ENCODE measurements at places on chromosomes 4 and X. TPM values are rescaled to one million over a fixed set of nuclear protein-coding genes. Genes with fewer than 3 reads are reported as not detected.

The TAF9B gene
- 26.3 TPM for polyA plus RNA-seq

The MAGEA10 gene
- not detected for polyA plus RNA-seq

- DNase-seq, result no peak
Measured at GRCh38 chrX:72381439-72382201, 75.9 kb upstream of the CITED1 start.

- DNase-seq, result no peak
Measured at GRCh38 chrX:136295380-136295779, 5.4 kb upstream of the ADGRG4 start.

DNA sequence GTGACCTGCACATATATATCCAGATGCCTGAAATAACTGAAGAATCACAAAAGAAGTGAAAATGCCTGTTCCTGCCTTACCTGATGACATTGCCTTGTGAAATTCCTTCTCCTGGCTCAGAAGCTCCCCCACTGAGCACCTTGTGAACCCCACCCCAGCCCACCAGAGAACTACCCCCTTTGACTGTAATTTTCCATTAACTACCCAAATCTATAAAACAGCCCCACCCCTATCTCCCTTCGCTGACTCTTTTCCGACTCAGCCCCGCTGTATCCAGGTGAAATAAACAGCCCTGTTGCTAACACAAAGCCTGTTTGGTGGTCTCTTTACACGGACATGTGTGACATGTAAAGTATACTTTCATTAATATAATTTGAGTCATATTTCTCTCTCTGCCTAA, 320.3 kb upstream of the TECRL start:
- DNase-seq, result no peak

- DNase-seq, result no peak
Measured at GRCh38 chrX:74606799-74607198, 7.6 kb downstream of the RLIM start.
